Nephron progenitor cell (in vitro differentiated cells): ENCODE measurements at places on chromosomes 11 and 22.

- DNase-seq: no peak
- H3K27me3 ChIP-seq: peaks cover 3% of the 10 kb centered on the region
- H3K36me3 ChIP-seq: no peaks in the 10 kb centered on the region
- H3K27ac ChIP-seq: no peak overlapping the region
- peaks cover 23% of the 10 kb centered on the region for H3K4me1 ChIP-seq
Measured at GRCh38 chr11:114925591-114925990, 247.3 kb downstream of the NXPE2 start.

GRCh38 chr11:92569726-92570125, 345.1 kb downstream of the FAT3 start:
- no peak overlapping the region for H3K4me3 ChIP-seq
- peak overlapping the region; percentile 37 for H3K27ac ChIP-seq
- peaks cover 14% of the 10 kb centered on the region for H3K36me3 ChIP-seq
- H3K4me1 ChIP-seq: peaks cover 15% of the 10 kb centered on the region

- peaks cover 45% of the 10 kb centered on the region for H3K4me1 ChIP-seq
- no peak overlapping the region for H3K27ac ChIP-seq
- peaks cover 59% of the 10 kb centered on the region for H3K27me3 ChIP-seq
Measured at GRCh38 chr11:30585125-30585891, 845 bp downstream of the MPPED2 start.

GRCh38 chr11:33931067-33931466, 39.2 kb upstream of the LMO2 start:
- no peak for DNase-seq
- H3K36me3 ChIP-seq: no peaks in the 10 kb centered on the region
- H3K4me3 ChIP-seq: no peak overlapping the region
- H3K27me3 ChIP-seq: peaks cover 17% of the 10 kb centered on the region
- peaks cover 31% of the 10 kb centered on the region for H3K4me1 ChIP-seq

- H3K27me3 ChIP-seq: peaks cover 87% of the 10 kb centered on the region
- H3K27ac ChIP-seq: no peak overlapping the region
- H3K36me3 ChIP-seq: no peaks in the 10 kb centered on the region
- peak overlapping the region; percentile 86 for H3K4me3 ChIP-seq
Measured at GRCh38 chr11:111540937-111541253, 375 bp downstream of the LAYN start.

DNA sequence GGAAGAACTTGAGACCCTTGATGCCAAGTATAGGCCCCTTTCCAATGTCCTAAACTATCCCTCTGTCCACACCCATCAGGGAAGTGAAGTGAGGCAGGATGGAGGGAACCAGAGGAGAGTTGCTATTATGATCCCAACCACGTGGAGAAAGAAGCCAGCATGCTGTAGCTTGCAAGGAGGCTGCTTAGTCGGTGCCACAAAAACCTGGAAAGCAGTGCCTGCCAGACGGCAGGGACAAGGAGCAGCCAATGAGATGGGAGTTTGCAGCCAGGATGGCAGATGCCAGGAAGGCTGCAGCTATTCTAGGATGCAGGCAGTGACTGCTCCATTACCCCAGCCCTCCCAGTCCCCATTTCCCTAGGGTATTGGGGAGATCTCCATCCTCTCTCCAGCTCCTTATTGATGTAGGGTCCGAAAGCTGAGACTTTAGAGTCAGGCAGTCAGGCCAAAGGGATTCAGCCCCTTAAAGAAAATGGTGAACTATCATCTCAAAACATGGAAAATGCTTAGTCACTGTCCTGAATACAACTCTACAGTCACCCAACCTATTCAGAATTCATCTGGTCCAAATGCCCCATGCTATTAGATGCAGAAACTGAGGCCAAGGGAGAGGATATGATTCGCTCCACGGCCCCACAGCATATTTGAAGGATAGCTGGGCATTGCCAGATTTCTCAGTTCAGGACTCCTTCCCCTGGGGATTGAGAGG, 18.4 kb upstream of the LRRC55 start:
- peaks cover 10% of the 10 kb centered on the region for H3K27me3 ChIP-seq
- peaks cover 26% of the 10 kb centered on the region for H3K4me1 ChIP-seq
- no peak overlapping the region for H3K27ac ChIP-seq
- no peak overlapping the region for H3K4me3 ChIP-seq
- peaks cover 2% of the 10 kb centered on the region for H3K36me3 ChIP-seq

GRCh38 chr11:59224351-59224928, 11.7 kb upstream of the MPEG1 start:
- no peaks in the 10 kb centered on the region for H3K4me1 ChIP-seq
- no peaks in the 10 kb centered on the region for H3K36me3 ChIP-seq
- DNase-seq: no peak

DNA sequence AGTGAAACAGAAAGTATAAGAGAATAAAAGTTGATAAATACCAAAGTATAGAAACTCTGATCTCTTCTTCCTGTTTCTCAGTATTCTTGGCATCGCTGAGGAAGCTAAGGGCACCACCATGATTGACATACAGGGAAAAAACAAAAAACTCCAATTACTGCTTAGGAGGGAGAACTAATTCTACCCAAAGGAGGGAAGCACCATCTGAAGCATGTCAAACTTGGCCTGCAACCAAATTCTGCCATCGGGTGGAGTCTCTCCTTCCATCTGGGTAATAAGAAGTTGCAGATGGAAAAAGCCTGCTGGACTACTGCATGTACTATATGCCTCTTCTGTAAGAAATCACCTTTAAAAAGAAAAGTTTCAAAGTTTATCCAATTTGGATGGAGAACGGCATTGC, 30.5 kb upstream of the PPP2R1B start:
- no peak for DNase-seq
- no peak overlapping the region for H3K27ac ChIP-seq
- no peaks in the 10 kb centered on the region for H3K27me3 ChIP-seq
- H3K4me3 ChIP-seq: no peak overlapping the region

DNA sequence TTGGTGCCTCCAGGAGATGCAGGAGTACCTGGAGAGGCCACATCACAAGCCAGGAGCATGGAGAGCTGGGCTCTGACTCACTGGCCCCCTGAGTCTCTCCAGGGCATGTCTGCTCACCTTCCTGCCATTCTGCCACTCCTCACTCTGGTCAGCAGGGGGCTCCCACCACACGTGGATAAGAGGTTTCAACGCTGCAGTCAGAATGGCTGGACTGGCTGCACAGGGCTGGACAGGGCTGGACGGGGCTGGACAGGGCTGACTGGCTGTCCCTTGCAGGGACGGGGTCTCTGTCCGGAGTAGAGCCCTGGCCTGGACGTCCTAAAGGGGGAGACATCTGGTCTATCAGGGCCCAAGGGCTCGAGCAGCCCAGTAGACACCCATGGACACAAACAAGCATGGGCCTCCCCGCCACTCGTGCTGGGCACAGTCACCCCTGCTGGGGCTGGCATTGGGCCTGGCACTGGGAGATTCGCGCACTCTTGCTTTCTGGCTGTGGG, 34.6 kb downstream of the CYTH4 start:
- H3K27ac ChIP-seq: no peak overlapping the region
- peak; percentile 82 for DNase-seq
- peaks cover 31% of the 10 kb centered on the region for H3K4me1 ChIP-seq

DNA sequence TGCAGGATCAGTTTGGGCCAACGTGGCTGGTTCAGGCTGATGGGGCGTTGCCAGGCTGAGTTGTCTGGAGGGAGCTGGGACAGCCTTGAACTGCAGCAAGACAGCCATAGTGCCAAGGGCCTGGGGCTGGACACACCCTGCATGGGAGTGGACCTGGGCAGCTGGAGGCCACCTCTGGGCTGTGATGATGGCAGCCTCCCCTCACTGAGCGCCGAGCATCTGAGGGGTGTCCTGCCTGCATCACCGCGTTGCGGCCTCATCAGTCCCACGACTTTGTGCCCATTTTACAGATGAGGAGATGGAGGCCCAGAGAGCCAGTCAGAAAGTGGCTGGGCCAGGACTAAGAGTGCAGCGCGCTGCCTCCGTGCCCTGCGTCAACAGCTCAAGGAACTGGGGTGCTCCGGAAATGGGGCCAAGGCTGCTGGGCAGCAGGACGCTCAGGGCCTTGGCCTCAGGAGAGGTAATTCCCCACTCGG, 590 bp upstream of the TSPO start:
- peaks cover 11% of the 10 kb centered on the region for H3K4me1 ChIP-seq
- no peak overlapping the region for H3K27ac ChIP-seq
- H3K4me3 ChIP-seq: peak overlapping the region; percentile 82
- no peak for DNase-seq
- H3K27me3 ChIP-seq: peaks cover 62% of the 10 kb centered on the region

- DNase-seq: no peak
- H3K27ac ChIP-seq: peak overlapping the region; percentile 98
- peak overlapping the region; percentile 100 for H3K4me3 ChIP-seq
Measured at GRCh38 chr11:62854013-62854824, 14.8 kb upstream of the WDR74 start.

DNA sequence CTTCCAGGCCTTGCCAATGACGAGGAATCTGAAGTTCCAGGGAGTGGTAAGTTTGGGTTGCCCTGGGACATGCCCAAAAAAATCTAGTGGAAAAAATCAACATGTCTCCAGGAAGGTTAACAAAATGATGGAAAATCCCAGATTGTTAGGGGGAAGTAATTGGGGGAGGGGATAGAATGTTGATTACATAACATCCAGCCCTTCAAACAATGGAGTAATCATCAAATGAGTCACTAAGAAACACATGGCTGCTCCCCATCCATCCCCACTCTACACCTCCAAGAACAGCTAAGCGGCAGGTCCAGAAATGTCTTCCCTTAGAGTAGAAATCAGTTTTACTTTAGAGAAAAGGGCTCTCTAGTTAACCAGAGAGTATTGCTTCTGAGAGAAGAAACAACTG, 94.9 kb downstream of the ETS1 start:
- no peak overlapping the region for H3K27ac ChIP-seq
- DNase-seq: no peak
- peaks cover 3% of the 10 kb centered on the region for H3K27me3 ChIP-seq
- H3K4me1 ChIP-seq: peaks cover 56% of the 10 kb centered on the region

GRCh38 chr11:36385121-36385970, 89.3 kb downstream of the PRR5L start:
- H3K36me3 ChIP-seq: peaks cover 19% of the 10 kb centered on the region
- H3K27me3 ChIP-seq: peaks cover 6% of the 10 kb centered on the region
- H3K4me3 ChIP-seq: no peak overlapping the region
- H3K4me1 ChIP-seq: no peaks in the 10 kb centered on the region
- no peak overlapping the region for H3K27ac ChIP-seq
- DNase-seq: no peak

- no peak overlapping the region for H3K4me3 ChIP-seq
- no peak for DNase-seq
- H3K27ac ChIP-seq: no peak overlapping the region
Measured at GRCh38 chr11:3189196-3189843, 24.2 kb upstream of the OSBPL5 start.

DNA sequence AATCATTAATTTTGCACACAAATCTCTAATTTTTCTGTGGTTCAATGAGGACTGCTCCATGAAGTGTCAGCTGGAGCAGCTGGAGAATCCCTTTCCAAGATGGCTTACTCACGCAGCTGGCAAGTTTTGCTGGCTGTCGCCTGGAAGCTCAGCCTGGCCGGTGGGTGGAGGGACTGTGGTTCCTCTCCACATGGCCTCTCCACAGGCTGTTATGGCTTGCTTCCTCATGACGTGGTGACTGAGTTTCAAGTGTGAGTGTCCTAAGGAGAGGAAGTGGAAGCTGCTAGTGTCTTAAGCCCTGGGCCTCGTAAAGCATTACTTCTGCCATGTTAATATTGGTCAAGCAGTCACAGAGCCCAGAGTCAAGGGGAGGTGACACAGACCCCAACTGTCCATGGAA, 14.0 kb upstream of the NRIP3 start:
- no peak overlapping the region for H3K4me3 ChIP-seq
- peaks cover 22% of the 10 kb centered on the region for H3K27me3 ChIP-seq
- H3K4me1 ChIP-seq: no peaks in the 10 kb centered on the region
- DNase-seq: no peak
- H3K36me3 ChIP-seq: no peaks in the 10 kb centered on the region
- H3K27ac ChIP-seq: no peak overlapping the region

DNA sequence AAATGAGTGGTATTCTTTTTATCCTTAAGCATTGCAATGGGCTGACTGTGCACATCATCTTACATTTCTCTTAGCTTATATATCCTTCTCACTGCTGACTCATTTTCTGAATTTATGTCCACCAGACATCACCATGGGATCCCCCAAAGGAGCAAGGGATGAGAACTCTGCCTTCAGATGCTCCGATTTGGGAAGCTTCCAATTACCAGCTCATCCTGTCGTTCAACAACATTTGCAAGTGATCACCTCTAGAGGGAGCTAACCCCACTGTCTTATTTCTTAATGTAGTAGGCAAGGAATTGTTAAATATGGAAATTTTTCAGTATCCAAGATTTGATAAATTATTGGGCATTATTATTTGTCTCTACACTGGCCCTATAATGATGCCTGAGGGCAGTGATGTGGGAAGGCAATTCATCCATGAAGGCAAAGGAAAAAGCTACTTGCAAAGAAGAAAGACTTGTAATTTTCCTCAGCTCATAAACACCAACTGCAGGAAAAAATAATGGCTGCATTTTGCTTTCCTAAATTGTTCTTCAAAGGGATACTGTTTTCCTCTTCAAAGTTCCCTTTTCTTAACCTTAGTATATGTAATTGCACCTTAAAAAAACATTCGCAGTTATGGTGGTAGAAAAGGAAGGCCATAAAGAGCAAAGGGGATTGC, 102.4 kb upstream of the FSHB start:
- H3K4me3 ChIP-seq: no peak overlapping the region
- no peaks in the 10 kb centered on the region for H3K36me3 ChIP-seq
- peaks cover 8% of the 10 kb centered on the region for H3K27me3 ChIP-seq
- no peaks in the 10 kb centered on the region for H3K4me1 ChIP-seq
- H3K27ac ChIP-seq: no peak overlapping the region
